Tibial nerve (tissue), 4 donors: ENCODE measurements at places on chromosomes 6 and 20. TPM values are rescaled to one million over a fixed set of nuclear protein-coding genes. Genes with fewer than 3 reads are reported as not detected.

GRCh38 chr6:14759976-14760672 lies 485.7 kb upstream of the JARID2 start:
- DNase-seq, result no peak

GRCh38 chr6:24330137-24330732 lies 27.6 kb downstream of the DCDC2 start:
- no peak for DNase-seq

DNA sequence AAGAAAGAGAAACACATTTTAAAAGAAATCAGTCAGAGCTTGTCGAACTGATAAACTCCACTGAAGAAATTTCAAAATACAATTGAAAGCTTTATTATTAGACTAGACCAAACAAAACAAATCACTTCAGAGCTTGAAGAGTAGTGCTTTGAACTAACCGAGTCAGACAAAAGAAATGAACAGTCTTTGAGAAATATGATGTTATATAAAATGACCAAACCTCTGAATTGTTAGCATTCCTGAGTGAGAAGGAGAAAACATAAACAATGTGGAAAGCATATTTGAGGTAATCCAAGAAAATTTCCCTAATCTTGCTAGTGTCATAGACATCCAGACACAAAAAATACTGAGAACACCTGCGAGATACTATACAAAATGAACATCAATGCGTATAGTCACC lies 13.2 kb upstream of the CST4 start:
- no peak for DNase-seq

- DNase-seq, result no peak
Measured at GRCh38 chr6:150566486-150566885, 33.2 kb upstream of the PLEKHG1 start.

- no peak for DNase-seq
Measured at GRCh38 chr6:105492706-105493673, 90.1 kb upstream of the PREP start.

DNA sequence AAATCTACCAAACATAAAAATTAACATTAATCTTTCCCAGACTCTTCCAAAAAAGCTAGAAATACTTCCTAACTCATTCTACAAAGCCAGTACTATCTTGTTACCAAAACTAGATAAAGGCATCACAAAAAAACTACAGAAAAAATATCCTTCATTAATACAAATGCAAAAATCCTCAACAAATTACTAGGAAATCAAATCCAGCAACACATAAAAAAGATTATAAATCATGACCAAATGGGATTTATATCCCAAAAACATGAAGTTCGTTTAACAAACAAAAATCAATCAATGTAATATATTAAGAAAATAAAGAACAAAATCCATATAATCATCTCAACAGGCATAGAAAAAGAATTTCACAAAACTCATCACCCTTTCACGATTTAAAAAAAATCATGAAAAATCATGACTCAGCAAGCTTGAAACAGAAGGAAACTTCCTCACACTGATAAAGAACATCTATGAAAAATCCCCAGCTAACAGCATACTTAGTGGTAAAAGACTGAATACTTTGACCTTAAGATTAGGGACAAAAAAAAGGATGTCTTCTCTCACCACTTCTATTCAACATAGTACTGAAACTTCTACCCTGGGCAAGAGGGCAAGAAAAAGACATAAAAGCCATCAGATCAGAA lies 43.2 kb downstream of the RANBP9 start:
- DNase-seq, result no peak

DNA sequence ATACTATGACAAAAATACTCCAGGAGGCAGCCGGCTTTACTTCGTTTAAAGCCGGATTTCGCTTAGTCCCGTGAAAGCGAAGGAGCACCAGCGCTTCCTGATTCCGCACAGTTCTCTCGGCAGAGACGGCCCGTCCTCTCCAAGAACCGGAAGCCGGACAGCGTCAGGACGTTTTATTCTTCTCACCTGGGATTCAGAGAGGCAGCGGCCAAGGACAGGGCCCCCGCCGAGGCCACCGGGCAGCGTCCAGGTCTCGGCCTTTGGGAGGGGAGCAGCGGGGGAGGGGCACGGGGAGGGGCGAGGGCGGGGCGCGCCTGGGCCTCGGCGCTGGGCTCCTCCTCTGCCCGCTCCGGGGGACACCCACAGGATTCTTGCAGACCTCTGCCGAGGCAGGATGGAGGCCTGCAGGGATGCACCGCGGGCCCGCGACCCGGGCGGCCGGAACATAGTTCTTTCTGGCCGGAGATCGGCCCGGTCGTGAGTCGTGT lies 2.8 kb upstream of the DIDO1 start:
- peak; percentile 43 for DNase-seq

DNA sequence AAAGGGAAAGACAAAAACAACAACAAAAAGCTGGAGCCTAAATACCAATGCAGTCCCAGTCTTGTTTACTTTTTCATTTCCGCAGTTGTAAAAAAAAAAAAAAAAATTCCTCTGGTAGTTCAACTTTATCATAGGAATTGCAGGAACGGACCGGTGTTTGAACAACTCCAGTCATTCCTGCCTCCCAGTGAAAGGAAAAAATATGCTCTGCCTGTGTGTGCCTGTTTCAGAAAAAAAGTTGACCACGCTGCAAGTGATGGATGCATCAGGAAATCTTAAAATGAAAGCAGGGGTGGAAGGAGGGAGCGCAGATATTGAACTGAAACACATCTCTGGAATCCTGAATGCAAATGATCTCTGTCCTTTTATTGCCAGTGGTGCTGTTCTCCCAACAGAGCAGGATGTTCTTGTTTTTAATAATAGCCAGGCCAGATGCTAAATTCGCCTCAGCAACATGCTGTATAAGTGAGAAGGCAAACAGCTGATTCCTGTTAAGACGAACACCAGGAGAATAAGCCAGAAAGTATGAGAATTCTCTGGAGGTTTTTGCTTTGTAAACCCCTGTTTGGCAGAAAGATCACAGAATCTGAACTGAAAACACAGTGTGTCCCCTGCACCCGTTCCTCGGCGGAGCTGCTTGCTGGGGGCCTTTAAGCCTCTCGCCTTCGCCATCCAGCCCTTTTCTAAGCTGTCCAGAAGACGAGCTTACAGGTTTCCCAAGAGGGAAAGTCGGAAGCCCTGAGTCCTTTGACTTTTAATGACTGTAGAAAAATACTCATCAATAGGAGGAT lies 178.4 kb upstream of the SUPT3H start:
- no peak for DNase-seq

- DNase-seq, result no peak
Measured at GRCh38 chr20:37880726-37881591, 22.0 kb upstream of the VSTM2L start.

GRCh38 chr20:24953209-24953575 lies 4.1 kb downstream of the CST7 start:
- DNase-seq, result no peak

- DNase-seq, result no peak
Measured at GRCh38 chr6:125421836-125422235, 120.1 kb upstream of the HDDC2 start.

GRCh38 chr20:57294550-57294949 lies 28.1 kb upstream of the BMP7 start:
- DNase-seq, result no peak

GRCh38 chr20:59743767-59744485 lies 139.6 kb downstream of the PHACTR3 start:
- no peak for DNase-seq

Gene TRIM40
- total RNA-seq, result not detected

Gene FITM2
- 10.5 TPM for total RNA-seq
